IPS-NIHi11 (cell line): ENCODE measurements at places on chromosomes 3 and 15.
A peak's percentile ranks its signal among the peaks of the same experiment; 100 is the strongest.

DNA sequence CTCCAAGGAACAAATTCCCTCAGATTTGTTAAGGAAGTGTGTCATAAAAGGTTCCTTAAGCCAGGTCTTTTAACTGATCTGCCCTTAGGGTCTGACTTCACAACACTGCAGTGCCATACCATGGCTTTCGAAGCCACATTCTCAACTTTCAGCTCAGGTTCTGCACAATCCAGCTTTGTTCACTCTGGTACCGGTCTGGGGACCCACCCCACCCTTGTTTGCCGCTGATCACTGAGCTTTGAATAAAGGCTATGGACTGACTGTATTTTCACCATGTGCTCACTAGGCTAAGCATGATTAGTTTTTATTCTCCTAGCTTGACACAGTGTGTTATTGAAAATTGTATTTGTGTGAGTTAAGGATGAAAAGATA lies 15.9 kb downstream of the SNX1 start:
- DNase-seq = no peak

- DNase-seq = no peak
These were observed 555.3 kb downstream of the FOXP1 start for GRCh38 chr3:71028184-71028583.

GRCh38 chr15:77335298-77335697 lies 84.6 kb downstream of the PEAK1 start:
- no peak for DNase-seq

DNA sequence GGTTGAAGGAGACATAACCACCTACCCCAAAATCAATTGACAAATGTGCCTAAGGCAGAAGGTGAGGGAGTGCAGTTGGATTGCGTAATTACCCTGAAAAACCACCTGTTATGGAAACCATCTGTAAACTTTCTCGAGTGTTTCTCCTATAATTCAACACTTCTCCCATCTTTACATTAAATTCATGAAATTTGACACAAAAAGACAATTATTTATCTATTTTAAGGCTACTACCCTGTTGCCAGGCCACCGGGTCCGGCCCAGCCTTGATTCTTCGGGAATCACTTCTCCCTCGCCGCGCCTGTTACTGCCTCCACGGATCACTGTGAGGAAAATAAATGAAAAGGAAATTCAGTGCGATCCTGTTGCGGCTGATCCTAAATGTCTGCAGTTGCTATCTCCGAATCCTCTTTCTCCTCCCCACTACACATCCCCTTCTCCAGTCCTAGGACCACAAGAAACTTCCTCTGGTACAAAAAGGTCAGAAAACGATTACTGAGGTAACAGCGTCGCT lies 646 bp downstream of the IQCB1 start:
- DNase-seq = peak; percentile 40

GRCh38 chr15:77542491-77543001 lies 90.2 kb downstream of the LINGO1 start:
- DNase-seq = no peak

DNA sequence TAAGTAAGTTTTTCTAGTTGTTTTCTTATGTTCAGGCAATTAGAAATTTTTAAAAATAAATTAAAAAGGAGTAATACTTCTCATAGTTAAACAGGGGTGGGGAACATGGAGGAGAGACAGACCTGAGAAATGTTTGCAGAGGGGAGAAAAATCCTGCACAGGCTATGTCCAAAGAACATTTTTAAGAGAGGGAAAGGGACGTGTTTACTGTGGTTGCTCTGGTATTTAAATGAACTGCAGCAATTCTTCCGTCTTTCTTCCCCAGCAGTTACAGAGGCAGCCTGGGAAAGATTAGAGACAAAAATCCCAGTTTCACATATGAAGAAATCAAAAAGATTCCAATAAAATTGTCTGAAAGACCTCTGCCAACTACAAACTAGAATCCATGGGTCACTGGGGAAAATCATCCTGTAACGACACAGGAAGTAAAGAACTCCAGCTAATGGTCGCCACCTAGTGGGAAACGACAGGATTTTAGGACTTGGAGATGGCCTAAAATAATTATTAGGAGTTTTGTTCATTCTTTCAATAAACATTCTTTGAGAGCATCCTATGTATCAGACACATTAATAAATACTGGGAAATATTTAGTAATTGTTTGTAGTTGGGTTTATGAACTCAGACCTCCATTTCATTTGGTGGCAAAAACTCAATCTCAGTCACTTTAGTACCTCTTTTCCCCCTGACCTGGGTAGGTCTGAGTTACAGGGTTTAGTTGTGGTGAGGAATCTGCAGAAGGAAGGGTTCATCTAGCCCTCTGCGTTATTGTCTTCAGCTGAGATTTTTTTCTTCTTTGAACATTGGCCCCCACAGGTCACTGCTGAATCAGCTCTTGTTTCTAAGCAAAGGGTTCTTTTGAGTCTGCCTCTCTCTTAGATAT lies 69.9 kb upstream of the GOLIM4 start:
- DNase-seq = peak; percentile 68

- DNase-seq = no peak
These were observed 172.7 kb downstream of the ZBTB20 start for GRCh38 chr3:114974387-114974786.

- DNase-seq = no peak
These were observed 9.0 kb upstream of the THRB start for GRCh38 chr3:24503616-24504113.

DNA sequence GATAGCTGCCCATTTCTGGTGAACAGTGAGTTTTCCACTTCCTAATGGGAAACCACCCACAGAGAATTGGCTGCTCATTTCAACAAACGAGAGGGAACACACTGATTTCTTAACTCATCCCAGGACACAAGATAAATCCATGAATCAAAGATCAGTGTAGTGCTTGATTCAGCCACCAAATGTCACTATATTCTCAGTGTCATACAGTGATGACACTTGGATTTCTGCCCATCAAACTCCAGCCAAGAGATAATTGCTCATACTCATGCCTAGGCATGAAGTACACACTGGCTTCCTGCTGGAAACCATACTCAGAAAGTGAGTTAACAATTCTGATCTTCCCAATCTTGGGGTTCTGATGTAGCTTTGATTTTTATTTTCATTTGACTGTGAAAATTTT lies 35.4 kb upstream of the GRM7 start:
- no peak for DNase-seq

DNA sequence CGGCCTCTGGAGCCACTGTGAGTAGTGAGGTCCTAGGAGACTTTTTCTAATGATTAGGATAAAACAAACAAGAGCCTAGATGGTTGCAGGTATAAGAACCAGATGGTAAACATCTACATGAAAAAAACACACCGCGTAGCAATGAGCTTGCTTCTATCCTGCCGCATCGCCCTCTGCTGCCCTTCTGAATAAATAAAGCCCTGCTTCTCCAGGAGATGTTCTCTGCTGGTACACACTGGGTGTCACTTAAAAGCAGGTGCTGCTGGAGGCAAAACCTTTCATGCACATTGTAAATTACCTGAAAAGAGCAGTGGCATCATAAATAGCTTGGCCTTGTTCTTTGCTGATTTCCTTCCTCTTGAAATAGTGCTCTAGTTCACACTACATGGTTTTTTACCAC lies 164.4 kb upstream of the TOPAZ1 start:
- DNase-seq = peak; percentile 32

DNA sequence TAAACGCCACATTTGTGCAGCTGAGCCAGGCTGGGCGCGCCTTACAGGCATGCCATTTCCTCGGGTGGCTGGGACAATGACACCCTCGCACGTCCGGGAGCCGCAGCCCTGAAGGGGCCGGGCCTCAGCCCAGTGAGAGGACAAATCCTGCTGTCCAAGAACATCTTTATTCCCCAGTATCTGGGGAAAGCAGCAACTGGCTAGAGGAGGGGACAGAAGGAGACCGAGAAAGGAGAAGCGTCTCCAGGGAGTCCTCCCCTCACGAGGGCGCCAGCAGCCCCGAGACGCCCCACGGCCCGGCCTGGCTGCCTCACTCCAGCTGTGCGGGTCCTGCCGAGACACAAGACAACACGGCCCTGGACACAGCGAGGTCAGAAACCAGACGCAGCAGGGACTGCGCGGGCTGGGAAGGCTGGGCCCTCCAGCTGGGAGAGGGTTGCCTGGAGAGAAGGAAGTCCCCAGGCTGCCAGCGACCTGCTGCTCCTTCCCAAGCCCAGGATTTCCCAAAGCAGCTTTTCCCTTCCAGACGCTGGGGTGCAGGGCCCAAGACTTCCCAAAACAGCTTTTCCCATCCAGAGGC lies 130.2 kb downstream of the CHSY1 start:
- DNase-seq = peak; percentile 62

DNA sequence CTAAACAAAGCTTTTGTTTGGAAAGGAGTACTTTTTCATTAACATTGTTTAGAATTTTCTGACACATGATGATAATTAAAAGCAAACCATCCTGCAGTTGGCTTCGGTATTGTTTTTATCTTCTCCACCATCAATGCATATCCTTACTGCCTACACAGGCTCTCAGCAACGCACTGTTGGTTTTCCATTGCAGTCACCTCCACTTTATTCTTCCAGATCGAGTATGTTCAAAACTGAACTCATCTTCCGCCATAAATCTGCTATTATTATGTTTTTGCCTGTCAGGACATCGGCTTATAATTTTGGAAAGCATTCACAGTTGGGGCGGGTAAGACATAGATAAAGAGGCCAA lies 589 bp upstream of the SENP5 start:
- no peak for DNase-seq

DNA sequence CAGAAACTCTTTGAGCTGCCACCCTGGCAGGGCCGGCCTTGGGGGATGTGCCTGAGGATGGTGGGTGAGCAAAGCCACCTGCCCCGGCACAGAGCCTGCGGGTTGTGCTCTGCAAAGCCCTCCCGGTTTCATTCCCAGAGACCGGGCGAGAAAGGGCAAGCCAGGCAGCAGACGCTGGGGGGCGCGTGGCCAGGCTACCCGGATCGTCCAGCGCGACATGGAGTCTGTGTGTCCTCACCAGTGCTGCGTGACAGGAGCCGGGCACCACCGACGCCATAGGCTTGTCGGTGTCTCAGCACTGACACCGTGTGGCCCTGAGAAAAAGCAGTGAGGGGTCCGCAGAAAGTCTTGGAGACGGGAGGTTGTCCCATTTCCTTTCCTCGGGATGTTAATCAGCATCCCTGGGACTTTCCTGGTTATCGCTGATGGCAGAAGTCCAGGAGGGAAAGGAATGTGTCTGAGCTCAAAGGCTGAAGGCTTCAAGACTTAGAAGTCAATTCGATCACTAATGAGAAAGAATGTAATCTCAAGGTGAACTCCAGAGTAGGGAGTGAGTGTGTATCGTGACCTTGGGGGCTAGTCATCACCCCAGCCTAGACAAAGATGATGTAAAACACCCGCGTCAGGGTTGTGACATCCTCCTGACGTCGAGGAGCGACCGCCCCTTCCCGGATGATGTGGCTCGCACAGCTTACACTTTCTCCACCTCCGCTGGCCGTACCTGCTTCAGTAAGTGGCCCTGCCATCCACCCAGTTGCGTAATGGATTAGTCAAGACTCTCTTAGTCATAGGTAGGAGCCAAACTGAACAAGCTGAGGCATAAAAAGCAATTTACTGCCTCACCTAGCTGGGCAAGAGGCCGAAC lies 36.3 kb upstream of the PLA2G4E start:
- peak; percentile 87 for DNase-seq

- no peak for DNase-seq
These were observed 4.8 kb downstream of the TAGLN3 start for GRCh38 chr3:112003321-112004080.

GRCh38 chr15:80832686-80833085 lies 53.5 kb downstream of the CEMIP start:
- DNase-seq = no peak

DNA sequence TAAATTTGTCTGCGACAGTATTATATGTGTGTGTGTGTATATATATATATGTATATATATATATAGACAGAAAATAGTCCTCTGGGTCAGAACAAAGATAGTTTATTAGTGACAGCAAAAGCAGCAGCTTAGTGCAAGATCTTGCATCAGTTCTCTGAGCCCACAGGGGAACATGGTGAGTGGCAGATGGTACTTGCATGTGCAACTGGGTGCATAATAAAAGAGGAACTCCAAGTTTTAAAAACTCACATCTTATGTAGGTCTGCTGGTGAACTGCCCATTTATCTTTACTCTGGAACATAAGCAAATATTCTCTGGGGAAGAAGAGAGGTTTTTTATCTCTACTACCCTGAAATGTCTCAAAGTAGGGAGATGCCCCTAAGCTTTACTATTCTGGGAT lies 276.4 kb downstream of the POLQ start:
- DNase-seq = no peak

DNA sequence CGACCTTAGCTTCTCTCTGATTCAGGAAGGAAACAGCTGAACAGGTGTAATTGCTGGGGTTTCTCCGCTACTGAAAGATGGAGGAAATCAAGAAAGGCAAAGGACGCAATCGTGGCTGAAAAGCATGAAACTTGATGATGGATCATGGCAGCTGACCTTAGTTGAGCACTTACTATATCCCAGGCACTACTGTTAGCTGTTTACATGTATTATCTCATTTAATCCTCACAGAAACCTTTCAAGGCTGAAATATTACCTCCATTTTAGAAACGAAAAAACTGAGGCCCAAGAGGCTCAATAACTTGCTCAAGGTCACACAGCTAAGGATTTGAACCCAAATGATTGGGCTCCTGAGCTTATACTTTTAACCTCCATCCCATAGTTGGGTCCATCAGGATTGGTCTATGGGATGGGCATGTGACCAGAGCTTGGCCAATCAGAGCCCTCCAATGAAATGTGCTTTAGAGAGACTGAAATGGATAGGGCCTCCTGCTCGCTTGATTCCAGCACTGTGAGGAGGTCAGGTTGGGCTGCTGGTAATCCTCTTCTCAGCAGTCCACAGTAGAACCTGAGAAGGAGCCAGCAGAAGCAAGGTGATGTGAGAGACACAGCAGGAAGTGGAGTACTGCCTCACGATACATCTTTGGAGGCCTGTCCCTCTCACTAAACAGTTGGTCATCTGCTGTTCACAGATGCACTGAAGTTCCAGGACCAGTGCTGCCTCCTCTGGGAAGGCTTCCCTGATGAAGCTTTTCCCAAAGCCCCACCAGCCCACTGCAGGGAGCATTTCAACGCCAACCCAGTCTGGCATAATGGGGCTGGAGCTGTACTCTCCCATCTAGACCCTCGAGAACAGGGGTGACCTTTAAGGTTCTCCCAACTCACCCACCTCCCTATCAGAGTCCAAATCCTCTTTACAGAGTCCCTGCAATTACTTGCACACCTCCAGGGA lies 10.4 kb downstream of the CLN6 start:
- DNase-seq = no peak

- no peak for DNase-seq
These were observed 196.2 kb downstream of the TUSC7 start for GRCh38 chr3:116905794-116906193.

DNA sequence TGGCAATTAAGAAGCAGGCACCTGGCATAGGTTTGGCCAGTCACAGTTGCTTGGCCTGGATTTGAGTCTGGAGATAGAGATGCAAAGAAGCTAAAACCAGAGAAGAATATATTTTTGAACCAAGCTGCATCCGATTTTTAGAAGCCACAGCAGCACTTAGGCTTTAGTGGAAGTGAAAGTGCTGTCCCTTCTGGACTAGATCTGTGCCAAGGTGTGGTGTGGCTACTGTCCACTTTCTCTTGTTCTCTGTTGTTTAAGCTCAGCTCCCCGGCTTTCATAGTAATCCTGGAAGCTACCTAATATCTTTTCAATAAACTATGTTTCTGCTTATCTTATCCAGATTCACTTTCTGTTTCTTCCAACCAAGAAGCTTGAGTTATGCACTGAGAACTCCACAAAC lies 183.4 kb upstream of the THRB start:
- no peak for DNase-seq

GRCh38 chr3:152910211-152910610 lies 75.3 kb downstream of the P2RY1 start:
- DNase-seq = no peak
